Mesothelial cell of epicardium (in vitro differentiated cells): ENCODE measurements at places on chromosomes 3 and 15. TPM values are rescaled to one million over a fixed set of nuclear protein-coding genes. Genes with fewer than 3 reads are reported as not detected.

GRCh38 chr3:36944012-36944640, 728 bp downstream of the TRANK1 start:
- H3K4me1 ChIP-seq, result peaks cover 30% of the 10 kb centered on the region
- H3K36me3 ChIP-seq, result peaks cover 20% of the 10 kb centered on the region
- H3K4me3 ChIP-seq, result peak overlapping the region; percentile 82
- peaks cover 3% of the 10 kb centered on the region for H3K27me3 ChIP-seq

Gene LHFPL4
- not detected in 3 replicates for total RNA-seq

DNA sequence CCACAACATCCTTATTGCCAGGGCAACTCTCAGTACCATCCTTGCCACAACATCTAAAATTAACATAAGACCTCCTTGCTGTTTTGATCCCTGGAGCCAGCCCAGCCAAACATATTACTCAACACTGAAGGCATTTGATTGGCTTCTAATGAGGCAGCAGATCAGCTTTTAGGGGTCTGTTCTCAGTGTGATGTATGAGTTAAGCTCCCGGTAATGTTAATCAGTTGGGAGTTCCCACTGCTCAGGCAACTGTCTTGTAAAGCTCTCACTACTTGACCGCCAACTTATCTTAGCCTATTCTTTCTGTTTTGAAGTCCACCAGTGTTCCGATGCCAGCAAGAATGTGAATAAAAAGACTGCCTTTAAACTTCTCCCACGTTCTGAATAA, 158.9 kb downstream of the FOXB1 start:
- H3K27me3 ChIP-seq, result peaks cover 2% of the 10 kb centered on the region
- H3K27ac ChIP-seq, result no peak overlapping the region
- no peaks in the 10 kb centered on the region for H3K36me3 ChIP-seq
- no peak overlapping the region for H3K4me3 ChIP-seq
- peaks cover 17% of the 10 kb centered on the region for H3K4me1 ChIP-seq

Gene WWTR1
- 93.2 to 98.0 TPM (median 97.4 TPM) in 3 replicates for total RNA-seq

Gene BHLHE40
- total RNA-seq, result 31.9 to 37.6 TPM (median 35.4 TPM) in 3 replicates

DNA sequence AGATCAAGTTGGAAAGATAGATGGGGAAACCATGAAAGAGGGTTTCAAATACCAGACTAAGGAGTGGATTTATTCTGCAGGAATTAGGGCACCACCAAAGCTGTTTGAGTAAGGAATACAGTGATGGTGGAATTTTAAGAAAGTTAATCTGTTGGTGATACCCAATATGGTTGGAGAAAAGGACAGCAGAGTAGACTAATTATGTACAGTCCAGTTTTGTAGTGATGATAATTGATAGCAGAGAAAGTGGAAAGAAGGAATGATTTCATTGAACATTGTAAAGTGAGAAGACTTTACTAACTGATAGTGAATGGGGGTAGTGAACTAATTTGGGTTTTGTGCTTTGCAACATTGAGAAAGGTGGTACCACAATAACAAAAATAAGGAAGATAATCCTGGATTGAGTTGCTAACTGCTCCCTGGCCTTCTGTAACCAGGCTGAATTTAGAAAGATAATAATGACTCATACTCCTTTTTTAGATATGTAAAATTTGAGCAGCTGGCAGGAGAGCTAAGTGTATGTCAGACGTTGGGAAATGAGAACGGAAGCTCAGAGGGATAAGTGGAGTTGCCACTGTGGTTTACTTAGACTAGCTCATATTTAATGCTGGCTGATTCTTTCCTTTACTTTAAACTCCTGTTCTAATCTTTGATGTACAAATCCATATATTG, 16.9 kb downstream of the TCAIM start:
- H3K27me3 ChIP-seq, result no peaks in the 10 kb centered on the region
- H3K4me3 ChIP-seq, result no peak overlapping the region
- peaks cover 7% of the 10 kb centered on the region for H3K4me1 ChIP-seq
- peaks cover 22% of the 10 kb centered on the region for H3K36me3 ChIP-seq
- H3K27ac ChIP-seq, result no peak overlapping the region

DNA sequence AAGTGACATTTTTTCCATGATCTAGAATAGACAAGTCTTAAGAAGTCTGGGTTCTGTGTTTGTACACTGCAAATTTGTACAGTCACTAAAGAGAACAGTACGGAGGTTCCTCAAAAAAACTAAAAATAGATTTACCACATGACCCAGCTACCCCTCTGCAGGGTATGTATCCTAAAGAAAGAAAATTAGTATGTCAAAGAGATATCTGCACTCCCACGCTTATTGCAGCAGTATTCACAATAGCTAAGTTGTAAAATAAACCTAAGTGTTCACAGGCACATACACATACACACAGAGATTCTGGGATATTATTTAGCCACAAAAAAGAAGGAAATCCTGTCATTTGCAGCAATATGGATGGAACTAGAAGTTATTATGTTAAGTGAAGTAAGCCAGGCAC, 120.4 kb downstream of the ZIC1 start:
- no peaks in the 10 kb centered on the region for H3K36me3 ChIP-seq
- no peak overlapping the region for H3K27ac ChIP-seq
- no peaks in the 10 kb centered on the region for H3K4me1 ChIP-seq
- DNase-seq, result no peak
- H3K27me3 ChIP-seq, result no peaks in the 10 kb centered on the region

Gene CHRFAM7A
- total RNA-seq, result 0.33 to 1.5 TPM (median 0.99 TPM) in 3 replicates

- no peak overlapping the region for H3K27ac ChIP-seq
- no peak overlapping the region for H3K4me3 ChIP-seq
- no peak for DNase-seq
- H3K4me1 ChIP-seq, result peaks cover 7% of the 10 kb centered on the region
These were observed 403.8 kb upstream of the EPHA3 start for GRCh38 chr3:88703501-88704059.

Gene MAP6D1
- total RNA-seq, result 4.4 to 6.4 TPM (median 5.3 TPM) in 3 replicates

- no peaks in the 10 kb centered on the region for H3K27me3 ChIP-seq
- peaks cover 57% of the 10 kb centered on the region for H3K4me1 ChIP-seq
- no peak overlapping the region for H3K4me3 ChIP-seq
These were observed 6.4 kb downstream of the GNAI2 start for GRCh38 chr3:50242381-50242770.

- H3K27me3 ChIP-seq, result no peaks in the 10 kb centered on the region
- H3K36me3 ChIP-seq, result peaks cover 5% of the 10 kb centered on the region
- DNase-seq, result no peak
- H3K4me3 ChIP-seq, result no peak overlapping the region
- no peaks in the 10 kb centered on the region for H3K4me1 ChIP-seq
- no peak overlapping the region for H3K27ac ChIP-seq
These were observed 196.7 kb upstream of the TPRG1 start for GRCh38 chr3:188974856-188975599.

DNA sequence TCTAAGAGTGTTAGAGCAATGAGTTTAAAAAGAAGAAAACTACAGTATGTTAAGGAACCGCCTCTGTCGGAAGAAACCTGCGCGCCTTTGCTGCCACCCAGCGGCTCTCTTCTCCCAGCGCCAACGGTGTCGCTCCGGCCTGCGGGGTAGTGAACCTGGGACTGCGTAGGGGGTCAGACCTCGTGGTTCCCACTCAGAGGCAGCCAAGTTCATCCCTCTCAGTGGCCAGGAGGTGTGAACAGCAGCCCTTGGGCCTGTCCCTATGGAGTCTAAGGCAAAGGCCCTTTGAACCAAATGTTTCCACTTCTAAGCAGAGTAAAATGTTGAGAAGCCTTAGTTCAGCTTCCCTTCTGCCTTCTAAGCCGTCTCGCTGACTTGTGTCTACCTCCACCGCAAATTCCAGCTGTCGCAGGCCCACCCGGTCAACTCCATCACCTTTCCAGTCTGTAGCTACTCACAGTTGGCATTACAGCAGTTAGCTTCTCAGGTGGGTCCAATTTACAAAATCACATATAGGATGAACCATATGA, 980 bp upstream of the RAB27A start:
- peaks cover 7% of the 10 kb centered on the region for H3K36me3 ChIP-seq
- peaks cover 12% of the 10 kb centered on the region for H3K4me1 ChIP-seq
- peak overlapping the region; percentile 87 for H3K4me3 ChIP-seq
- DNase-seq, result peak; percentile 85
- H3K27me3 ChIP-seq, result no peaks in the 10 kb centered on the region

DNA sequence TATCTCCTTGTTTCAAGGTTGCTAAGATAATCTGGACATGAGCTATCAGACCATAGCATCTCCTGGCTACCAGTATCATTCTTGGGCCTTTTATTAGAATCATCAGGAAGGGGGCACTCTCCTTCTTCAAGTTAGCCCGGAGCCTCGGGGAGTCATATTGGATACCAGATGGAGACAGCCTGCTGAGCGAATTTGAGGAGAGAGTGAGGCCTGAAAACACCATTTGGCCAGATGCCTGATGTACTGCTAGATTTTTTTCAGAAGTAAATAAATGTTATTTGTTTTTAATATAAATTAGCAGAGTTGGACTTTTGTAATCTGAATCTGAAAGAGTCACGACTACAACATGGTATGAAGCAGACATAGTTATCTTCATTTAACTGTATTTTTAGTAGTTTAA, 848.6 kb downstream of the IGSF11 start:
- H3K27ac ChIP-seq, result no peak overlapping the region
- no peaks in the 10 kb centered on the region for H3K36me3 ChIP-seq
- no peaks in the 10 kb centered on the region for H3K4me1 ChIP-seq
- H3K27me3 ChIP-seq, result no peaks in the 10 kb centered on the region
- no peak for DNase-seq

DNA sequence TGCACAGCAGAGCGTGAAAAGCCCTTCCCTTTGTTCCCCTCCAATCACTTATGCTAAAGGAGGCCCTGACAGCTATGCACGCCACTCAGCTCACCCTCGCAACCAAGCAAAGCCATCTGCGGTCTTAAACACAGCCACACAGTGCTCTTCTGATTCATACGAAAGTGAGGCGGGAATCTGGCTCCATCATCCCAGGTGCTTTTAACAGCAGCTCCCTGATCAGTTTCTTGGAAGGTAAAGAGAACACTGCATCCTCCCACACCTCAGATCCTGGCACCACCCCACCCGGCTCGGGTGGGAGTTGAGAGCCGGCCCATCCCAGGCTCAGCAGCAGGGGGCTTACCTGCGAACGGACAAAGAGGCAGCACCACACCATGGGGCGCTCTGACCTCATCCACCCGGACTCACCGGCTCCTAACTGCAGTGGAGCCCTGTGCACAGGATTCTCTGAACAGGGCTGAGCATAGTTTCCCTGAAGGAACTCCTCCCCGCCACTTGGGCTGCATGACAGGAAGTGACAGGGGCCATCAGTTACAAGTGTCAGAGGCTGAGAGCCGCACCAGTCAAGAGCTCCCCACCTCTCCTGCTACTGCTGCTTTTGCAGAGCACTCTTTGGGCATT, 114.3 kb upstream of the ARHGEF3 start:
- H3K36me3 ChIP-seq, result peaks cover 2% of the 10 kb centered on the region
- H3K27ac ChIP-seq, result peak overlapping the region; percentile 66
- H3K27me3 ChIP-seq, result peaks cover 3% of the 10 kb centered on the region
- DNase-seq, result no peak
- peaks cover 29% of the 10 kb centered on the region for H3K4me1 ChIP-seq
- H3K4me3 ChIP-seq, result no peak overlapping the region

GRCh38 chr3:38532529-38532928, 36.4 kb downstream of the EXOG start:
- H3K36me3 ChIP-seq, result peaks cover 25% of the 10 kb centered on the region
- no peaks in the 10 kb centered on the region for H3K4me1 ChIP-seq
- no peaks in the 10 kb centered on the region for H3K27me3 ChIP-seq
- DNase-seq, result no peak

GRCh38 chr15:87131067-87131466, 1051.4 kb downstream of the AGBL1 start:
- DNase-seq, result no peak
- H3K27me3 ChIP-seq, result no peaks in the 10 kb centered on the region
- H3K36me3 ChIP-seq, result no peaks in the 10 kb centered on the region
- H3K4me1 ChIP-seq, result no peaks in the 10 kb centered on the region
- H3K27ac ChIP-seq, result no peak overlapping the region

Gene KATNBL1
- 77.6 to 82.7 TPM (median 79.3 TPM) in 3 replicates for total RNA-seq

GRCh38 chr3:73461547-73461946, 163.2 kb downstream of the PDZRN3 start:
- H3K36me3 ChIP-seq, result peaks cover 6% of the 10 kb centered on the region
- H3K27me3 ChIP-seq, result no peaks in the 10 kb centered on the region
- DNase-seq, result no peak
- H3K27ac ChIP-seq, result no peak overlapping the region

- H3K27me3 ChIP-seq, result no peaks in the 10 kb centered on the region
- no peaks in the 10 kb centered on the region for H3K36me3 ChIP-seq
- no peak for DNase-seq
- H3K4me1 ChIP-seq, result no peaks in the 10 kb centered on the region
- no peak overlapping the region for H3K4me3 ChIP-seq
These were observed 119.3 kb upstream of the BFSP2 start for GRCh38 chr3:133280586-133280985.

- H3K27me3 ChIP-seq, result peaks cover 28% of the 10 kb centered on the region
- no peaks in the 10 kb centered on the region for H3K4me1 ChIP-seq
- DNase-seq, result no peak
- no peak overlapping the region for H3K4me3 ChIP-seq
- no peak overlapping the region for H3K27ac ChIP-seq
These were observed 13.2 kb upstream of the PIK3R4 start for GRCh38 chr3:130759692-130760338.

GRCh38 chr3:179189759-179190158, 41.6 kb downstream of the PIK3CA start:
- H3K4me1 ChIP-seq, result peaks cover 28% of the 10 kb centered on the region
- H3K36me3 ChIP-seq, result peaks cover 1% of the 10 kb centered on the region
- no peak for DNase-seq
- peak overlapping the region; percentile 89 for H3K27ac ChIP-seq

- peaks cover 10% of the 10 kb centered on the region for H3K4me1 ChIP-seq
- H3K36me3 ChIP-seq, result peaks cover 19% of the 10 kb centered on the region
- H3K4me3 ChIP-seq, result no peak overlapping the region
- no peak for DNase-seq
These were observed 172.2 kb downstream of the LPP start for GRCh38 chr3:188326111-188326510.

Gene CHRNA5
- total RNA-seq, result 5.1 to 7.6 TPM (median 5.5 TPM) in 3 replicates
